CD4-positive, alpha-beta T cell treated with Interleukin-15 for 4 hours (primary cell): ENCODE measurements at places on chromosomes 5 and 9.

- DNase-seq: no peak
Measured at GRCh38 chr5:145859897-145860296, 12.9 kb downstream of the GRXCR2 start.

- DNase-seq: no peak
Measured at GRCh38 chr9:114787214-114787613, 18.6 kb downstream of the TNFSF15 start.

- DNase-seq: no peak
Measured at GRCh38 chr9:28832168-28832770, 1259.0 kb upstream of the C9orf72 start.

DNA sequence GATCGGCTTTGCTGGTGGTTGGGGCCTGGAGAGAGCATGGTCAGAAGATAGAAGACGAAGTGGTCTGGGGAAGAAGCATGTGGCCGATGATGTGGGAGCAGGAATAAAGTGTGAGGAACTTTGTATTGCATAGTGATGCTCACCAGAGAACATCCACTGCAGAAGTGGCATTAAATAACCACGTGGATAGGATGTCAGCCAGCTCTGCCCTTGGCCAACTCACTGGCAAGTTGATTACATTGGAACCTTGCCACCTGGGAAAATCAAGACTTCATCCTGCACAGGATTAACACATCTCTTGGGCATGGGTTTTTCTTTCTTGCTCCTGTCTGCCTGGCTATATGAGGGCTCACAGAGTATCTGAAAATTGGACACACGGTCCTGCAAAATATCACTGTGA, 217.4 kb downstream of the DMRT2 start:
- DNase-seq: no peak

- DNase-seq: no peak
Measured at GRCh38 chr9:130991778-130992681, 16.9 kb upstream of the LAMC3 start.

GRCh38 chr5:83964271-83964670, 243.6 kb upstream of the HAPLN1 start:
- DNase-seq: no peak

DNA sequence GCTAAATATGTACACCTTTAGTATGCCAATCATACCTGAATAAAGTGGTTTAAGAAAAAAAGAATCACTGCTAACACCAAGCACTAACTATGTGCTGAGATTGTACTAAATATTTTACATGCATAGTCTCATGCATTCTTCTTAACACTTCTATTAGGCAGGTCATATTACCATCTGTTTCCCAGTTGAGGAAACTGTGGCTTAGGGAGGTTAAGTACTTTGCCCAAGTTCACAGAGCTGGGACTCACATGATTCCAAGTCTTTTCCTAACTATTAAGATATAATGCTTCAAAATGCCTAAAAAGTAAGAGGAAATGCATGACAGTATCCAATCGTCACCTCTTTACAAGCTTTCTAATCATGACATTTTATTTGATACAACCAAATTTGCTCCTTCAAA, 69.2 kb upstream of the PLPP6 start:
- no peak for DNase-seq

GRCh38 chr5:62413711-62414110, 1.1 kb downstream of the IPO11 start:
- DNase-seq: no peak

DNA sequence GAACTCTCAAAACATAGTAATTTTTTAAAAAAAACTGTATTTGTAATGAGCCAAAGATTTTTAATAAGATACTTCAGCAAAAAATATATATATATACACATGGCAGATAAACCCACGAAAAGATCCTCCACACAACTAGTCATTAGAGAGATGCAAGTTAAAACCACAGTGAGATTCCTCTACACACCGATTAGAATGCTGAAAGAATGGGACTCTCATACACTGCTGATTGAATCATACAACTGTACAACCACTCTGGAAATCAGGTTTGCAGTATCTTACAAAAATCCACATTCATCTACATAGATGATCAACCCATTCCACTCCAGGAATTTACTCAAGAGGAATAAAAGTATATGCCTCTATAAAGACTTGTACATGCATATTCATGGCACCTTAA, 43.7 kb downstream of the RASEF start:
- DNase-seq: no peak

DNA sequence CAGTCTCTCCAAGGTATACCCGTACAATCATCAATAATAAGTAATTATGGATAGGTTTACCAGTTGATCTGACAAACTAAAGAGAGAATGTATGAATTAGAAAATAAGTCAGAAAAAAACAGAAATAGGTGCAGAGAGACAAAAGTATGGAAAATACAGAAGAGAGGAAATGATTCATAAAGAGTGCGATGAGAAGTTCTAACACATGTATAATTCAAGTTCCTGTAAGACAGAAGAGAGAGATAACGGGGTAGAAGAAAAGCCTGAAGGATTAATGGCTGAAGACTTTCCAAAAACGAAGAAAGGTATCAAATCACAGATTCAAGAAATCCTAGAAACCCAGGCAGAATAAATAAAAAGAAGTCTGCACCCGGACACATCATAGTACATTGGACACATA, 16.2 kb upstream of the SMU1 start:
- no peak for DNase-seq

GRCh38 chr5:97600486-97600885, 417.4 kb upstream of the RIOK2 start:
- DNase-seq: no peak

DNA sequence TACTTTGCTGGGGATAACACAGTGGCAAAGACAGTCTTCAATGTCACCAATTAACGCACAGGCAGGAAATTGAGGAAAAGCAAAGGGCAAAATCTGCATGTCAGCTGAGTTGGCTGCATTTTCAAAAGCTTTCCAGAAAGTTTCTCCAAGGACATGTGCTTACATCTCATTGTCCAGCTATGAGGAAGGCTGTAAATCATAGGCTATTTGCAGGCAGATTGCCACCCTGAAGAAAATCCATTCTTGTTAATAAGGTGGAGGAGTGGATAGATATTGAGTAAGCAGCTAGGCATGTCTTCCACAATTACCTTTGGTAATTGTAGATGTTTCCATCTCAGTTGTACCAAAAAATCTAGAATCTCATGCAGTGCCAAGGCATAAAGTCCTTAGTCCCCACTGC, 278.0 kb upstream of the NUDT12 start:
- no peak for DNase-seq

DNA sequence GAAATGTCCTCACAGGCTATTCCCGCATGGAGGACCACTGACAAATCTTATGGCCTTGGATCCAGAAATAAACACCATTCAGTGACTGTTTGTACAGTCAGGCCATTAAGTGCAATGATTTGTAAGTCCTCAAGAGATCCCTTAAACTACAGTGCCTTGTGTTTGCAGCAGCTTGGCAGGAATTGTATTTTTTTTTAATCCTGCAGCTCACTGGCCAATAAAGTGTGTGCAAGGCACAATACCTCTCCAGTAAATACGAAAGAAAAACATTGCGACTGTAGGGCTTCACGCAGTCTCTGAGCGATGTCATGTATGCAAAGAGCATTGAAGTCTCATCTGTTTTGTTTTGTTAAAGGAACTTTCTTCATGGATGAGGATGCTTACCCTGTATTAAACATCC, 74.2 kb upstream of the TUSC1 start:
- DNase-seq: no peak

- no peak for DNase-seq
Measured at GRCh38 chr5:118967059-118967508, 21.3 kb downstream of the DTWD2 start.

DNA sequence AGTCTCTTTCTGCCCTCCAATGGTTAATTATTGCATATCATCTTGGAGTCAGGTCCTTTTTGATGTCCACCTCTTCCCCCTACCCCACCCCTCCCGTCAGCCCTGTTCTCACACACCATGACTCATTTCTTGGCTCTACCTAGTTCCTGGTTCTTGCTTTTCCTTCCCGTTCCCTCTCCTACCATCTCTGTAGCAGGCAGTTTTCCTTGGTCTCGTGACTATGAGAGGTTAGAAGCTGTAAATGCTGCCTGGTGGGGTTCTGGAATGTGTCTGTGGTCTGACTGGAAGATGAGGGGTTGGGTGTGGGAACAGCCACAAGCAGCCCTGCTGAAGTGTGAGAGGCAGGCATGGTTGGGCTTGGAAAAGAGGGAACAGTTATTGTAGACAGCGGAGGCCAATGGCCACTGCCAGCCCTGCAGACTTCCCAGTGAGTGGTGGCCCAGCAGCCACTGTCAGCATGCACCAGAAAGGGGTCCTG, 18.2 kb downstream of the SLC22A5 start:
- no peak for DNase-seq

GRCh38 chr9:136599811-136600660, 54.2 kb upstream of the NOTCH1 start:
- no peak for DNase-seq

- no peak for DNase-seq
Measured at GRCh38 chr5:115257981-115258380, 4.7 kb downstream of the PGGT1B start.

DNA sequence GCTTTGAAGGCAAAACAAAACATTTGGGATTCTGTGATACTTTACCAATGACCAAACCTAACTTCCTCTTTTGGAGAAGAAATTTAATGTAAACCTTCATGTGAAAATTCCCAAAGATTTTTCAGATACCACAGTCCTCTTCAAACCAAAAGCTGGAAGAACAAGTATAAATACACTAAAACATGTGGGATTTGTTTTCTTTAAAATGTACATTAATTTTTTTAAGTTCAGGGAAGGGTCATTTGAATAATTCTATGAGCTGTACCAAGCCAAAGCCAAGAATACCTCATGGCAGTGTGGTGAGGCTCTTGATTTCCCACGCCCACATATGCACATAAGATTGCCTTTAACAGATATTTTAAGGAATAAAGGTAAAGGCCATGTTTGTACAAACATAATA, 28.4 kb upstream of the ITGA1 start:
- DNase-seq: no peak

DNA sequence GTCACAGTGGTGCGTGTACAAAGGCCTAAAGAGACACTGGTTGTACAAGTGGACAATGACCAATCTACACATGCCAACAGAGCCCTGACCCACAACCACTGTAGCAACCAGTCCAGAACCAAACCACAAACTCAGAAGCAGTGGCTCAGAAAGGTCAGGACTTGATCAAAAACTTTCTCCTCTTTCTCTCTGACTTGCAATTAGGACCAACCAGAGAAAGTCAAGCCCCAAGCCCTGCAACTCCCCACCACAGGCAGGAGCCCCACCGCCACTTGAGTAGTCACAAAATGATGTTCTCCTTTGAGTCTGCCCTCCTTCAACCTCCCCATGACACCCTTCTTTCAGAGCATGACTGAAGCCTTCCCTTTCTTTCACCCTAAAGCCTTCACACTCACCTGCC, 291.8 kb downstream of the CDH10 start:
- no peak for DNase-seq

DNA sequence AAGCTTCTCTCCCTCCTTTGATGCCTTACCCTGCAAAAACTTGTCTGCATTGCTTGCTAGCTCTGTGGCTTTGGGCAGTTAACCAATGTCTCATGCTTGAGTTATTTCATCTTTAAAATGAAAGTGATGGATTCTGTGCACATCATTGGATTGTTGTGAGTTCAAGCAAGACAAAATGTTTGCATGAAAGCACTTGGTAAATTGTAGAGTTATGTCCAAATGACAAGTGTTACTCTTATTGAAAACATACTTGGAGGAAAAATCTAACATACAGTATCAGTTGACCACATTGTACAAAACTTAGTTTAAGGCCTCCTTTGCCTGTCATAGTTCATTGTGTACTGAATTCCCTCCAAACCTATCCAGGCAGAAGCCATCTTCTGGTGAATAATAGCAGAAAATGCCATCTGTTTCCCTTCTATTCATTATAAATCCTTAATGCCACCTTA, 30.0 kb downstream of the TGFBR1 start:
- no peak for DNase-seq

- DNase-seq: no peak
Measured at GRCh38 chr5:18057725-18058124, 423.5 kb downstream of the TAF11L14 start.

GRCh38 chr5:163248333-163248732, 189.1 kb upstream of the CCNG1 start:
- DNase-seq: no peak

DNA sequence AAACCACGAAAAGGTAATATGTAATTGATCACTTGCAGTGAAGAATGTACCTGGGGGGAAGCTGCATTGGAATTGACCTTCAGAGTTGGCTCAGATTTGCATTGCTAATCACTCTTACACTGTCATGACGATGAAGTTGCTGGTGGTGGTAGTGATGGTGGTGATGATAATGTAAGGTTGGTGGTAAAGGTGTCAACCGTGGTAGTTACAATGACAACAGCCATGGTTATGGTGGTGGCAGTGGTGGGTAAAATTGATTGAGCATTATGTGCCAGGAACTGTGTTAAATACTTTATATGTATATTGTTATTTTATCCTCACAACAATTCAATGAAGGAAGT, 282.4 kb downstream of the NR3C1 start:
- DNase-seq: peak; percentile 9

DNA sequence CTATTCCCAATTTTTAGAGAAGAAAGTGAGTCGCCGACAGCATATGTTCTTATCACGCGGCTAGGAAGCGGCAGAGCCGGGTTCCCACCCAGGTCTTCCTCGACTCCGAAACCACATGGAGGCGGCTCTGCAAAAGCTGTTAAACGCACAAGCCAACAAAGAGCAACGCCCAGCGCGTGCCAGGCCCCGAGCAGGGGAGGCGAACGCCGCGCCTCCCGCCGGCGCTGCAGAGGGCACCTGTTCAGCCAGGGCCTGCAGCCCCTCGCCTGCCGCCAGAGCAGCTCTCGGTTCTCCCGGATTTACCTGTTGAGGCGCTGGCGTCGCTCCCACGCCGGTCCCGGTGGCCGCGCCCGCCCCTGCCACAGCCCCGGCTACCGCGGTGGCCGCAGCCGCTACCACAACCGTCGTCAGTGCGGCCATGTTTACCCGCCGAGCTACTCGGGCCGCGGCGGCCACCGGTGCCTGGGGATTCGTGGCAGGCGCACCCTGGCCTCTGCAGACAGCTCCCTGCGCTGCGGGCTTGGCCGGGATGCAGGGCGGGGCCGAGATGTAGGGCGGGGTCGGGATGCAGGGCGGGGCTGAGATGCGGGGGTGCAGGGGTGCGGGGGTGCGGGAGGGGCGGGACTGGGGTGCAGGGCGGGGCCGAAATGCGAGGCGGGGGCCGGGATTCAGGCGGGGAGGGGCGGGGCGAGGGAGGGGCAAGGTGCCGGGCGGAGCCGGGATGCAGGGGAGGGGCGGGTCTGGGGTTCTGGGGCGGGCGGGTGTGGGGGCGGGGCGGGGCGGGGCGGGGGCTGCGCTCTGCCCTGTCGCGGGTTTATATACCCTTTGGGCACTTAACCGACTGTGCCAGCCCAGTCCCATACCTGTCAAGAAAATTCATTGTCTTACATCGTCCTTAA, at the start of gene CCDC112:
Gene CCDC112 (minus strand): TSS at position 531 of the 899 bp plus-strand sequence. CDS start 111 bp downstream, at position 420.
- DNase-seq: peak; percentile 75

DNA sequence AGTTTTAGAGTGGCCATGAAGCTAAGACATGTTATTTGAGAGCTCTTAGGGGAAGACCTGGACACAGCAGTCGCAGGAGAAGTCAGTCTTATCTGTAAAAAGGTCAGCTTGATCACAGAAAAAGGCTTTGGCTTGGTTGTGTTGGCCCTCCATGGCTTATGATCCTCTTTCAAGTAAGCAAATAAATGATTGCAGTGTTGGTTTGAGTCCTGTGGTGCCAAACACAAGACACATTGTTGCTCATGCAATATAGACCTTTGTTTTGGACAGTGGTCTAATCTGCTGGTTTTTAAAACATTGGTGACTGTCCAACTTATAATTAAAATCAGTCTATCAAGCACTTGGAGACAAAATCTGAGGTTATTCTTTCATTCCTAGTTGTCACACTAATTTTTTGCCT, 54.0 kb downstream of the DOCK8 start:
- no peak for DNase-seq
